CD8-positive, alpha-beta T cell (primary cell): ENCODE measurements at places on chromosomes 5 and 9.

DNA sequence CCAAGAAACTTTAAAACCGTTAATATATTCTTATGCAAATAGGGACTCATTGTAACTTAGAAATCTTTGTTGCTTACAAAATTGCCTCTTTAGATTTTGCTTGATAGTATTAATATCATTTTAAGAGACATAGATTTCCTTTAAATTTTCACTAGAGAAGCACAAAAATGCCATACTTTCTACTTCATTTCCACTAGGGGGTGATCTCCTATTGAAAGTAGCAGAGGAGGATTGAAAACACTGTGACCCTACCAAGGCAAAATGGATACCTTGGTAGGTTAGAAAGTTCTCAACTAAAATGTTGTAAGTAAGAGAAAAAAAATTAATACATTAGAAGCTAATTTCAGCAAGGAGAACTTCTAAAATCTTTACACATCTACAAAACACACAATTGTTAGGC lies 204.9 kb downstream of the CHSY3 start:
- no peak for DNase-seq

DNA sequence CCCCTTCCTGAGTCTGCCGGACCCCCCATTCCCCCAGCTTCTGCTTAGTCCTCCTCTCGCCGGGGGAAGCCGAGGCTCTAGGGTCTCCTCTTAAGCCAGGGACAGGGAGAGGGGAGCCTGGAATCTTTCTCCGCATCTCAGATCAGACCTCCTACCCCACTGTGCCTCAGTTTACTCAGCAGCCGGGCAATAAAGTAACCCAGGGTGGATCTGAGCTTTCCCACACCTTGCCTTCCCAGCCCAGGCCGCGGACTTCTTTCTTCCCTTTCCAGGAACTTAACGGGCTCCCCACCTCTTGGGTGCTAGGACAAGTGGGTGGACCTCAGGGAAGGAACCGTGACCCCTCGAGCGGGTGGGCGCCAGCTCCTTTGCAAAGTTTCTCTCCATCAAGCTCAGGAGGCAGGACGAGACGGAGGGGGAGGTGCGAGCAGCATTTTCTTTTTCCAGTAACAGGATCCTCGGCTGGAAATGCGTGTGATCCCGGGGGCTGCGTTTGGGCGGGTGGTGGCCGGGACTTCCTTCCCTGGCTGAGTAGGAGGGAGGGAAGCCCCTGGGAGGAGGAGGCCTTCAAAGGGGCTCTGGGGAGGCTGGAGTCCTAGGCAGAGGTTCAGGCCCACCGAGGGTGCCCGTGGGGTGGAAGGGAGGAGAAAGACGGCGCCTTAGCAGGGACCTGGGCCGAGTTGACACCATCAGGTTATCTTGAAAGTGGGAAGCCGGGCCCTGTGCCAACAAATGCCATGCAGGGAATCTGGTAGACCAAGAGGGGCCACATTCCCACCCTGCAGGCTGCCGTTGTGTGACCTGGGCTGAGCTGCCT lies 795 bp downstream of the DAB2IP start:
- no peak for DNase-seq

DNA sequence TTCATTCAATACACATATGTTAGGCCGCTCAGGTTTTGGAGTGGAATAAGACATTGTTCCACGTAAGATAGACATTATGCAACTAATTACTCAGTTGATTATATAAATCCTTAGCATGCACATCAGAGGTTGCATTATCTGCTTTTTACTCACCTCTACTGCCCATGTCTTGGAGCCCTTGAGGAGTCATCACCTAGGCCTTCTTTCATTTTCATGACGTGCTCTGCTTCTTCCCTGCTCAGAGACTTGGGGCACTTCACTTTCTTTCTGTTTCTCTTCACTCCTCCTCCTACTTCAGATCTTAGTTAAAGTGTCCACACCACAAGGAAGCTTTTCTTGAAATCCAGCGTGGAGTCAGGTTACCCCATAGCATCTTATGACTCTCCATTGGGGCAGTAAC lies 241.1 kb downstream of the TLR4 start:
- DNase-seq = no peak

DNA sequence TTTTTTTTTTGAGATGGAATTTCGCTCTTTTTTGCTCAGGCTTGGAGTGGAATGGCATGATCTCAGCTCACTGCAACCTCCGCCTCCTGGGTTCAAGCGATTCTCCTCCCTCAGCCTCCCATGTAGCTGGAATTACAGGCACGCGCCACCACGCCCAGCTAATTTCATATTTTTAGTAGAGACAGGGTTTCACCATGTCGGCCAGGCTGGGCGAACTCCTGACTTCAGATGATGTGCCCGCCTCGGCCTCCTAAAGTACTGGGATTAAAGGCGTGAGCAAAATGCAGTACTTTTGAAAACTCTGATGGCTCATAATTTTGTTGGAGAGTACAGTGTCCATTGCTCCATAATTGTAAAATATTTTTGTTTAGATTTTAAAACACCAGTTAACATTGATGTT lies 52.6 kb downstream of the CCNH start:
- no peak for DNase-seq

DNA sequence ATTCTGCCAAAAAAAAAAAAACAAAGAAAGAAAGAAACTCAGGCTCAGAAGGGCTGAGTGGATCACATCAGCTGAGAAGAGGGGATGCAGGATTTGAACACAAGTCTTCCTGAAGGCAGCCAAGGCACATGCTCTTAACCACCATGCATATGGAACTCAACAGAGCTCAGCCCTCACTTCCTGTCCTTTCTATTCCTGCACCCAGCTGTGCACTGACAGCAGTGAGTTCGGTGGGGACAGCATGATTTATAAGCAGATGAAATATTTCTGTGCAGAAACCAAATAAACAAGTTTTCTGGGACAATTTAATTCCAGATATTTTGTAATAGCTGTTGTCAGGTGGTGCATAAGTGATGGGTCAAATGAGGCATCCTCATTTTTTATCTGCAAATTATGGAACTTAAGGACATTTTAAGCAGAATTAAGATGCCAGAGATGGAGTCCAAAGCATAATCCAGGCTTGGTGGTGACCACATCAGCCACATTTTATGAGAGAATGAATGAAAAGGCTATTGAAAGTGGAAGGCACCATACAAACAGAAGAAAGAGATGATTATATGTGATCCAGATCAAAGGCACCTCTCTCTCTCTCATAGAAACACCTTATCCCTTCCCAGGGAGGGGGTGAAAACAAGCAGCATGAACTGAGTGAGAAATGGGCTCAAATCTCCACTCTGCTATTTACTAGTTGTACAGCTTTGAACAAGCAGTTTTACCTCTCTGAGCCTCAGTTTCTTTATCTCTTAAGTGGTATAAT lies 303.6 kb upstream of the MSX2 start:
- DNase-seq = no peak

DNA sequence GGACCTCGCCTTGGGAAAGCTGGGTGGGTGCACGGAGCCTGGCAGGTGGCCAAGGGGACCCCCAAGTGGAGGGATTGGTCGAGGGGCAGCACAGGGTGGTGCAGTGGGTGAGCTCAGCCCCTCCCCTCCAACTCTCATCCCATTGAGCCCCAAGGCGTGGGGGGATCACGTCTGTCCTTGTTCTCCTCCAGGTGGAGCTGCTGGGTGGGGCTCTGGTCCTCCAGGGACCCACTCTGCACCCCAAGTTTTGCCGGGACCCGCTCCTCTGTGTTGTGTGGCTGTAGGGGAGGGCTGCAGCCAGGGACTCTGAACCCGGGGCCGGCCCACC lies 3.6 kb upstream of the FUT7 start:
- DNase-seq = no peak

DNA sequence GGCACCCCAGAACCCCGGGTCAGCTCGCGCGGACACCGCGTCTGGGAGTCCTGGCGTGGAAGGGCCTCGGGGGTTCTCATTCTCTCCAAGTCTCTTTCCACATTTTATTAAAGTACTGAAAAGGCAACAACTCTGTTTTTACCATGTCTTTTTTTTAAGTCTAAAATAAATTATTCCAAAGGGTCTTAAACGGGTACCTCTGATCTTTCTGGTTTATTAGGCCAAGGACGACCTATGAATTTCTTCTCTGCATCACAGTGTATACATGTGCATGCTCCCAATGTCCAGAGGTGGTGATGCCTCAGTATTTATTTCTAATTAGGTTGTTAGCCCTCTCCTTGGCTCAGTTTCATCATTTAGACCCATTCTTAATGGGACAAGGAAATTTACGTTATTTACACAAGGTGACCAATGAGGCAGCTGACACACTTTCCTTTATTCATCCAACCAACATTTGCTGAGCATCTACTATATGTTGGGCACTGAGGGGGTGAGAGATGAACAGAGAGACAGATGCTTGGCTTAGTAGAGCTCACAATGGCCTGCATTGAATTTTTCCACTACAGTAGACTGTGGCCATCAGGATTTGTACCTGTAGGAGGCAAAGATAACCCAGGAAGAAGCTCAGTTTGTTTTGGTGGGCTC lies 7.6 kb upstream of the OTP start:
- DNase-seq = no peak
